ENCODE measurements at places on chromosomes 6 and 20.
A peak's percentile ranks its signal among the peaks of the same experiment; 100 is the strongest.

DNA sequence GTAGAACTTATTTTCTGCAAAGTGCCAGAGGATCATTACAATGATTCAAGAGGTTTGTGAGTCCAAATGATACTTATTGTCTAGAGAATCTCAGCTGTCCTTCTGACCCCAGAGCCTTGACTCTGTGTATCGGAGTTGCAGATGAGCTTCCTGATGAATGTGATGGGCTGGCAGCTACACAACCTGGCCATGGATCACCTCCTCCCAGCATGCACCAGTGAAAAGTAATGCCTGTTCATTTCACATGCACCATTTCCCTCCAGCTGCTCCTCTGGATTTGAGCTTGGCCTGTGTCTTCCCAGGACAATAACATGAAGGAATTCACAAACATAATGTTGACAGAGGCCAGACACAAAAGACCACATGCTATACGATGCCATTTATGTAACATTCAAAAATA, 30.0 kb downstream of the SNHG17 start:
- no peak for DNase-seq

DNA sequence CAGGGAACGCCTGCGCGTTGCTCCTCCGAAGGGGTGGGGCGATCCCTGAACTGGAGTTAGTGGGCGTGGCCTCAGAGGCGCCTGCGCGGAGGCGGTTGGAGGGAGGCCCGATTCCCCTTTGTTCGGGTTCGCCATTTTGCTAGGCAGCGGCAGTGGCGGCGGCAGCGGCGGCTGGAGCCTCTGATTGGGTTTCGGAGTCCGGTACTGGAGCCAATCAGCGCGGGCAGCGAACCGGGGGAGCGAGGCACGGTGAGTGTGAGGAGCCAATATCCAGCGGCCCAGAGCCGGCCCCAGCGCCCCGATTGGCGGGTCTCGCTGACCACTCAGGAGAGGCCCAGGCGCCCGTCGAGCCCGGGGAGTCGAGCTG, at the start of gene NFYA:
Gene NFYA, plus strand, starts transcription at position 139 of the 367 bp plus-strand sequence. CDS start 6,116 bp downstream, outside the sequence.
- DNase-seq = peak; percentile 100

- no peak for DNase-seq
Observed at GRCh38 chr6:17429383-17430061, 36.1 kb downstream of the CAP2 start.

GRCh38 chr20:24675651-24676352, 206.4 kb downstream of the SYNDIG1 start:
- no peak for DNase-seq

DNA sequence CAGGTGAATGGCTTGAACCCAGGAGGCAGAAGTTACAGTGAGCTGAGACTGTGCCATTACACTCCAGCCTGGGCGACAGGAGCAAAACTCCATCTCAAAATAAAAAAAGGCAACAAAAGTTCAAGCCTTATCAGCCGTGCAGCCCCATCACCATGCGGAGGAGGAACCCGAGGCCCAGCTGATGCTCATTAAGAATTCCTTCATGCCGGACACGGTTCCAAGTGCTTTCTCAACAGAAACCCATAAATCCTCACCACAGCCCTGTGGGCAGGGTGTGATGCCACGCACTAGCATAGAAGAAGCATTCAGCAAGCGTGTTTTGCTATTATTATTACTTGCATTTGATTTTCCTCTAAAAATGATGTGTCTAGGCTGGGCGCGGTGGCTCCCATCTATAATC, 56.3 kb downstream of the PREX1 start:
- no peak for DNase-seq

- no peak for DNase-seq
Observed at GRCh38 chr6:164068527-164068926, 654.0 kb downstream of the QKI start.

- DNase-seq = no peak
Observed at GRCh38 chr6:83432636-83433035, 1.8 kb upstream of the ME1 start.

- DNase-seq = no peak
Observed at GRCh38 chr6:151081656-151082055, 158.1 kb upstream of the AKAP12 start.

DNA sequence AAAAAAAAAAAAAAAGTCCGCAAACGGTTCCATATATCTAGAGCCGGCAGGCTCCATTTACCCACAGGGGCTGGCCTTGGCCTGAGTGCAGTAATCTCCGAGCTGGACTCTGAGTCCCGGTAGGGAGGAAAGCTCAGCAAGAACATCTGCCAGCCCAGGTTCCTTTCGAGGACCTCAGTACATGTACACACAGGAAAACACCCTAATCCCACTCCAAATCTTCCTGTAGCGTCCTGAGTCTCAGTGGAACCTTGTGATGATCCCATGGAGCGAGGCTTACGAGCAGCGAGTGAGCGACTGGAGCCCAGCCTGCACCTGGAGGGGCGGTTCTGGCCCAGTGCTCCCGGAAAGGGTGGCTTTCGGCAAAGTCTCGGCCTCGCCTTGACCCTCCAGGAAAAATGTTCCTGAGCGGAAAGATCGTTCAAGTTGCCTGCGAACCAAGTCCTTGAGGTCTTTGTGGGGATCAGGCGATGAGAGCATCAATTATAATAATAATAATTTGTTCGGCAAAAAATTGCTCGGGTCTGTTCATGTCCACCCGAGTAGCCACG, 32.1 kb downstream of the PRSS16 start:
- DNase-seq = no peak

DNA sequence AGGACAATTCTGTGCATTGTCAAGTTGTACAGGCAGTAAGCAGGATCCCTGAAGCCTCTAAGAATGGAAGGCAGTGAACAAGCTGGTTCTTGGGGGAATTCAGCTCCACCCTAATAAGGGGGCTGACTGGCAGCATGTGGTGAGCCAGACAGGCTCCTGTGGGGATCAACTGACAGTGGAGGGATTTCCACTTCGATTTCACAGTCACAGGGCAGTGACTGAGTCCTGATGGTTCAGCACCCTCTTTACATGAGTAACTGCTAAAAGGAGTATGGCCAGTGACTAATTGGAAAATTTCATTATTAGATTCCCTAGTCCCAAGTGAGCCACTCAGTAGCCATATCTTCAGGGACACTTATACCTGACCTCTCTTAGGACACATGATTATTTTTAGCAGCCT, 78.4 kb downstream of the NDUFAF5 start:
- no peak for DNase-seq

DNA sequence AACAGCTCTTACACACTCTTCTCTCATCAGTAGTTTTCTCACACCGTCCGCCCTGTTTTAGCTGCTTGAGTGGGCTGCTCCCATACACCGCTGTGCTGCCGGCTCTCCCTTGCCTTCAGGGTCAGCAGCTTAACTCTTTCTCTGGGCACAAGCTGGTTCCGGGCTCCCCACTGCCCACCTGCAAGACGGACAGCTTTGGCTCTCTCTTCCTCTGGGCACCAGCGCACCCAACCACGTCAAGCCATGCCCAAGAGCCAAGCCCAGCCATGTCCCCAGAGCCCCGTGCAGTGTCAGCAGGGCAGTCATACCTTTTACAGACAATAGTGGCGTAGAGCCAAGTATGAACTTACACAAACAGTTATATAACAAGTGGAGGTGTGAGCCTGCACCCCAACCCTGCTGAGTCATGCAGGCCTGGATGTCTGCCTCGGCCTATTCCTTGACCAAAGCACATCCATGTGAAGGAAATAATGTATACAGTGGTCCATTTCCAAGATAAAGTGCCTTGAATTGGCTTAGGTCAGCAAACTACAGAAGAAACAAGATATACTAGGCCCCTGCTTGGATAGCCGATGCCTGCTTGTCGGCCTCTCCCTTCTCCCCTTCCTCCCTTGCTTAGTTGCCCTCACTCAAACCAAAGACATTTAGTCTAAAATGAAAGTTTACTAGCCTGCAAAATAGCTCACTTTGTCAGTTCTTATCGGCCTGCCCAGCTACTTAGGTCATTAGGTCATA, 89.3 kb downstream of the JPH2 start:
- no peak for DNase-seq

DNA sequence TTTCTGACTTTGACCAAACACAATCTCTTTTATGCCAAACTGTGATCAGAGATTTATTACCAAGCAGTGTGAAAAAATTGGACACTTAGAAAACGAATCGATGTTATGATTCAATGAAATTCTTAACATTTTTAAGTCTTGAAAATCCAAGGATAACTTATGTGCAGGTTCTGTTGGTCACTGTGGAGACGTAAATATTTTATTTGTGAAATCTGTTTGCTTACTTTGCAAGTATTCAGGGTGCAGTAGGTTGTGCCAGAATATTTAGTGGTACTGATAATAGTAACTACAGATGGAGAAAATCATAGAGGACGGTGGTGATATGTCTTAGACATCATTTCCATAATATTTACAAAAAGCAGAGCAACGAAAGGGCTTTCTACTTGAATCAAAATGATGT, 97.3 kb downstream of the BMP2 start:
- DNase-seq = no peak

DNA sequence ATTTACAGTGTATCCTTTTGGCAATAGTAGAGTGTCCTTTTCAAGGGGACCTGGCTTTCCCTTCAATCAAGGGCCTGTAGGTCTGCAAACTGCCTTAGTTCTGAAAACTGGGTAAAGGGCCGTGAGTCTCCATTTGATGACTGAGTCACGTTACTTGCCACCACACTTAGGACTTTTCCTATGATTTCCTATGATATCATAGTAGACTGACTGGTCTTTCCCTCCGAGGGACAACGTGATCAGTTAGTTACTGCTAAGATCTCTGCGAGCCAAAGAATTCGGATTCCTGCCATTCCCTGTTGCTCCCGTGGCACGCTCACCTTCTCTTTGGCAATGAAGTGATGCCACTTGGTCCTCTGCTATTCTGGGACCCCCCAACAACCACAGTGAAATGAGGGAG, 8.4 kb downstream of the ZNF831 start:
- DNase-seq = no peak

GRCh38 chr20:12623870-12624269, 384.9 kb upstream of the SPTLC3 start:
- no peak for DNase-seq

DNA sequence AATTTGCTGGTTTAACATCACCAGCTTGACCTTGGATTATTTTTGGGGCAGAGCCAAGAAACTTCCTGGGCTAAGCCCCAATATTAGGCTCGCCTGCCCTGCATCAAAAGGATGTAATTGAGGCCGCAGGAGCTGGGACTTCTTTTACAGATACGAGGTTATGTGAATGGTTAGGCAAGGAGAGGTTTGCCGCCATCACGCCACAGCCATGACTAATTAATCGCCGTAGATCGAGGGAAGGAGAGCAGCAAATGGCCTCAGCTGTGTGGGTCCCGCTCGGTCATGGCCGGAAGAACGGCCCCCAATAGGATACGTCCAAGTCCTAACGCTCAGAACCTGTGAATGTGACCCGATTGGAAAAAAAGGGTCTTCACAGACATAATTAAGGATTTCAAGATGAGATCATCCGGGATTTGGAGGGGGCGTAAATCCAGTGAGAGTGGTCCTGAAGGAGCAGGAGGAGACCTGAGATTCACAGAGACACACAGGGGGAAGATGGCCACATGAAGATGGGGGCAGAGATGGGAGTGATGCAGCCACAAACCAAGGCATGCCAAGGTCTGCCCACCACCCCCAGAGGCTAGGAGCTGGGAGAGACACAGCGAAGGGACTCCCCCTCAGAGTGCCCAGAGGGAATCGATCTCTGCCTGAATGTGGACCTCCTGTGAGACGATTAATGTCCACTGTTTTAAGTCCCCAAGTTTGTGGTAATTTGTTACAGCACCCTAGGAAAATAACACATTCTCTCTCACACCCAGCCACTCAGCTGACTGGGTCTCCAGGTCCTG, 10.0 kb upstream of the BNIP5 start:
- DNase-seq = no peak

DNA sequence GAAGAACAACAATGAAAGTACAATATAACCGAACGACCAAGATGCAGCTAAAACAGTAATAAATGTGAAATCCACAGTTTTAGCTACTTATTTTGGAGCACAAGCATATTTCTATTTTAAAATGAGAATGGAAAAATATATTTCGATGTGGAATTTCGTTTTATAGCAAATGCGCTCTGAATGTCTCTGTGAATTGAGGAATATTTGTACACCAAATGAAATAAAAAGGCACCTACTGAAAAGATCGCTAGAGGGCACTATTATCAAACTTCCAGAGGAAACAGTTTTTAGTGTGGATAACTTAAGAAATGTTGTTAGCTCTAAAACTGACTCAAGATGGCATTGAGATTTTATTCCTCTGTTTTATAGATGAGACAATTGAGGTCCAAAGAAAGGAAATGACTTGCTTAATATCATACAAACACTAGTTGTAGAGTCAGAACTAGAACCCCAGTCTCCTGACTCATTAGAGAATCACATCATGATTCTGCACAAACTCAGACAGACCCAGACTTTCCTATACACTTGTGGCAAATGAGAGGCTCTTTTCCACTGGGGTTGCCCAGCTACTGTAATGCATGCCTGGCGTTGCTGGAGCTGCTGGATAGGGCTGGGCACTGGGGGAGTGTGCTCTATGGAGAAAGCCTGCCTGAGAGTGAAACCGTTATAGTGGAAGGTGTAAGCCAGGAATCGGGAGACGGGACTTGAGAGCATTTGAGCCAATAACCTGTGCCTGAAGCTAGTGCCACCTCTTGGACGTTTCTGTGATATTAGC, 51.9 kb downstream of the GCLC start:
- no peak for DNase-seq

DNA sequence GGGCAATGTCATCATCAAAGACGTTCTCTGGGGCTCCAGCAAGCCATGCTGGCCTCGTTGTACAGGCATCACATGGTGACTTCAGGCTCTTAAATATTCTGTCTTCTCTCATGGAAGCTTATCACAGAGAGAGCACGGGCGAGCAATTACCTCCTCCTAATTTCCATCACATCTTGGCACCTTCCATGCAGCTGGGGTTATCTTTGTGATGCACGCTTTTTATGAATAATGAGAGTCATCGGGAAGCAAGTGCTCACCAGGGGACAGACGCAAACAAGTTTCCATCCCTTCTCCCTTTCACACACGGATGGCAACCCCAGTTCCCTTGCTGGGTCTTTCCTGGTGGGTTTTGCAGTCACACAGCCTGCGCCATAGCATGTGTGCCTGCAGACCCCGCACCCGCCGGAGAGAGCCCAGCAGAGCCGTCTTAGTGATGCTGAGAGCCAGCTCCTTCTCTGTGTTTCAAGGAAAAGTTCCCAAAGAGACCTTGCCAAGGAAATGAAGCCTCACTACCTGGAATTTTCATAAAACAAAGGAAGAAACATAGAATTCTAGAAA, 116.3 kb upstream of the AFDN start:
- no peak for DNase-seq

DNA sequence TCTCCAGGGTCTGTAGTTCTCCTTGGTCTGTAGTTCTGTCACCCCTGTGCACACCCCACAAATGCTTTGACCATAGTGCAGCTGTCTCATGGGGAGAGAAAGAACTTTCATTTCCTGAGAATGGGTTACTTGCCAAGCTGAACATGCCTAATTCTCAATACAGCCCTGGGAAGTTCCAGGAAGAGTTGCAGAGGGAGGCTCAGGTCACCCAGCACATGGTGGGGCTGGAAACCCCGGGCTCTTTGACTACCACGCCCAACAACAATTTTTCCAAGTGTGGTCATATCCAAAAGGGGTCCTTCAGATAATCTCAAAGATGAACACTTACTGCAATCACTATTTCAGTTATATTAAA, 2.2 kb upstream of the PTPRA start:
- no peak for DNase-seq

GRCh38 chr20:50216543-50217206, 26.0 kb downstream of the CEBPB start:
- DNase-seq = no peak

All from T-helper 9 cell (primary cell).